ENCODE measurements at places on chromosomes 7 and 10.

DNA sequence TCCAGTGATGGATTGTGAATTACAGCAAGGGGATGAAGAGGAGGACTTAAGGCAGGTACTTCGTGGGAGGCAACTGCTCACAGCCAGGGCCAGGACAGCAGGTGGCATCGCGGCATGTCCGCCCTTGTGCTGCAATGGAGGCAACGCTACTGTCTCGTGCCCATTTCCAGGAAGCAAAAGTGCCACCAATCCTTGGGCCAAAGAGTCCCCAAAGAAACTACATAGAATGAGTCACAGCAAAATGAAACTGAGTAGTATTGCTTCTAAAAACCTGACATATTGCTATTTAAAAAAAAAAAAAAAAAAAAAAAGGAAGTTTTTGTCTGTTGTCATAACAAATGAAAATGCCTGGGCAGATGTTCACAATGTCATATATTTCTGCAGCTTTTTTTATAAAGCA lies 46.6 kb downstream of the RSU1 start:
- DNase-seq: no peak

DNA sequence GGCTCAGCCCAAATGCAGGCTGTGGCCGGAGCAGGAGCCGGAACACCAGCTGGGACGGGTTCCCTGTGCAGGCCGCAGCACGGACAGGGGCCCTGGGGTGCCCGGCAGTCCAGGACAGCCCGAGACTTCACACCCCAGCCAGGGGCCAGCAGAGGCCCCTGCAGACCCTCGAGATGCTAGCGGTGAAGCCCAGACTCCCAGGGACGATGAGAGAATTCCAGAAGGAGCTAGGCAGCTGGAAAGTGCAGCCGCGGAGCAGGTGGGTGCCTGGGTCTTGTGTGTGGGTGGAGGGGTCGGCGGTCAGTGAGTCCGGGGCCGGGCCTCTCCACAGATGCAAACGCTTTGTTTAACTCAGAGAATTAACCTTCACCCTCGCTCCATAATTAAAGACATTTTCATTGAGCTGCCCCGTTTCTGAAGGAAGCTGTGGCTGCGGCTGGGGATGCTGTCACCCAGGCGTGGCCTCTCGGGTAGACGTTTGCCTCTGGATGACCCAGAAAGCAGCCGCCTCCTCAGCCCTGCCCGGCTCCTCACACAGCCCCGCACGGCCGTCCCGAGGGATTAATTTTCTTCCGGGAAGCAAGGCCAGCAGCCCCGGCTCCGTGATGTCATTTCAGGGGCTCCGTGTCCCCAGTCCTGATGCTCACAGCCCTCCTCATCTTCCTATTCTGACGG lies 26.5 kb downstream of the KNDC1 start:
- no peak for DNase-seq

DNA sequence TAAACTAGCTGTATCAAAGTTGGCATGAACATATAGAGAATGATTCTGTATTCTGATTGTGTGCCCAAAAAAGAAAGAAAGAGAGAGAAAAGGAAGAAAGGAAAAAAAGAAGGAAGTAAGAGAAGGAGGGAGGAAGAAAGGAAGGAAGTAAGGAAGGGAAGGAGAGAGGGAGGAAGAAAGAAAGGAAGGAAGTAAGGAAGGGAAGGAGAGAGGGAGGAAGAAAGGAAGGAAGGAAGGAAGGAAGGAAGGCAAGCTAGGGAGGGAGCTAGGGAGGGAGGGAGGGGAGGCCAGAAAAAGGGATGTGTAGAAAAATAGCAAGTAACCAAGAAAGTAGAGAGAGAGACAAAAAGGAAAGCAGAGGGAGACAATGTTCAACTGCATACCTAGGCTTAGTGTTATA lies 60.7 kb upstream of the TARP start:
- DNase-seq: no peak

DNA sequence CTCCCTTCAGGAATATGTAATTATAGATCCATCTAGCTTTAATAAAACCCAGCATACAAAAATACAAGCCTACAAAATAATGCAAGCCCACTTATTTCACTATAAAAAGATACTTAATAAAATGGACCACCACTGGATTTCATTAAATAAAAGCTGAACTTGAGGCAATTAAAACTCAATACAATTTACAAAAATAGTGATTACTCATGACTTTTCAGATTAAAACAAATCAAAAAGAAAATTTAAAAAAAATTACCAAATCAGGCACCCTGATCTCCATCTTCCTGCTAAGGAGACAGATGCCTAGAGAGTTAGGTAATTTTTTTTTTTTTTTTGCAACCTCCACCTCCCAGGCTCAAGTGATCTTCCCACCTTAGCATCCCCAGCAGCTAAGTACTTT lies 41.8 kb downstream of the PRTFDC1 start:
- no peak for DNase-seq

DNA sequence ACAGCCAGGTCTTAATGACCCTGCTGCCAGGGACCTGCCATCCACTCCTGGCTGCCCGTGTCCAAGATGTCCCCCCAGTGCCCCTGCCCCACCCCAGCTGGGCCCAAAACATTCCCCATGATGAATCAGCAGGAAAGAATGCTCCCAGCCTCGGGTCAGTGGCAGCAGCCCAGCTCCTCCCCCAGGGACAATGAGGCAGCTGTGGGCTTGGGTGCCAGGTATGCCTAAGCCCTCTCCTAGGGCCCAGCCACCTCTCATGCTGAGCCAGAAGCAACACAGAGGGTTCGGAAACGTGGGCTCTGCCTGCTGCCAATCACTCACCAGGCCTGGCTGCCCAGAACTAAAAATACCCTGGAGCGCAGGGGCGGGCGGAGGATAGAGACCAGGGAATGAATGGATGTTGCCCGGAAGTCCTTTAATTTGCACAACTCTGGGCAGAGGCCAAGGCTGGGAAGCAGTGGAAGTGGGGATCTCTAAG lies 1.5 kb upstream of the LOXL4 start:
- DNase-seq: no peak

DNA sequence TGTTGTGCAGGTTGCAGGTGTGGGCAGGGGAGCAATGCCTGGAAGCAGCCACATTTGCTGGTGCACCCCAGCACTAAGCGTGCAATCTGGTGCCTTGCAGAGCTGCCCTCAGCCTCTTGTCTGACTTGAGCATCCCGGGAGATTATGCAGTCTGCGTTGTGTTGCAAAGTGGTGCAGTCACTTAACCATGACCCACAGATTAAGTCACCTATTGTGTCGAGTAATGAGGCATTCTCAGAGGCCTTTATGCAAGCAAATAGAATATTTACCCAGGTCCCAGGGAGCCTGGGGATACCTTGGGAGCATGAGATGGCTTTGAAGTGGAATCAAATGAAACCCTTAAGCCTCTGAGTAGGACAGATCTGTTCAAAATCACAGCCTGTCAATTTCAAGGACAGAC lies 529.0 kb downstream of the TYW1 start:
- no peak for DNase-seq

GRCh38 chr10:30527623-30528428 lies 93.8 kb downstream of the MAP3K8 start:
- peak; percentile 48 for DNase-seq

GRCh38 chr10:47369251-47369894 lies 14.7 kb downstream of the ZNF488 start:
- DNase-seq: no peak

DNA sequence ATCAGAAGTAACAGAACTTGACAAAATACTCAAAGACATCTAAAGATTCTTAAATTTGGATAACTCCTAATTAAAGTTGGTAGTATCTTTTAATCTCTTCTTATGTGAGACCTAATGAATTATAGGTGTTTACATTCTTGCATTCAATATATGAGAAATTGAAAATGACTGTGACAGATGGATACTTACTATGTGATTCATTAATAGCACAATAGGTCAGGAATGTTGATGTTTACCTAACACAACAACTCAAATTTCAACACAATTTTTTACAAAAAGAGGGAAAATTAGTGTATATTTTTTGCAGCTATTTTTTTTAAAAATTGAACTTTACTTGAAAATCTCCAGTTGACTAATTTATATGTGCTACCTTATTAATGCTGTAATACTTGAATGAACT lies 31.7 kb upstream of the MCU start:
- DNase-seq: no peak

GRCh38 chr7:16044645-16045044 lies 358.2 kb upstream of the MEOX2 start:
- DNase-seq: no peak

DNA sequence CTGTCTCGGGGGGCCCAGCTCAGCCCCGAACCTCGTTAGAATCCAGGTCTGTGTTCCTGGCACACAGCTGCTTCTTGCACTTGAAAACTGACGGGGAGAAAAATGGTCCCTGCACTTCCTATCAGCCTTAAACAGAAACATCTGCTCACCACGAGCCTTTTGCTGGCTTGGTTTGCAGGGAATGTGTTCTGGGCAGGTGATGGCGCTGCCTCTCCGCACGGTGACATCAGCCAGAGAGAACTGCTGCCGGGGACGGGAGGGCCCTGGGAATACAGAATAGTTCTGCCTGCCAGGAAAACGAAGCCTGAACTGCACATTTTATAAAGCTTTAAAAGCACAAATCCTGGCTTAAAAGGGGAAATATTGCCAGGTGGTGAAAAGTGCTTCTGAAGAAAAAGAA lies 622.5 kb downstream of the TYW1 start:
- no peak for DNase-seq

DNA sequence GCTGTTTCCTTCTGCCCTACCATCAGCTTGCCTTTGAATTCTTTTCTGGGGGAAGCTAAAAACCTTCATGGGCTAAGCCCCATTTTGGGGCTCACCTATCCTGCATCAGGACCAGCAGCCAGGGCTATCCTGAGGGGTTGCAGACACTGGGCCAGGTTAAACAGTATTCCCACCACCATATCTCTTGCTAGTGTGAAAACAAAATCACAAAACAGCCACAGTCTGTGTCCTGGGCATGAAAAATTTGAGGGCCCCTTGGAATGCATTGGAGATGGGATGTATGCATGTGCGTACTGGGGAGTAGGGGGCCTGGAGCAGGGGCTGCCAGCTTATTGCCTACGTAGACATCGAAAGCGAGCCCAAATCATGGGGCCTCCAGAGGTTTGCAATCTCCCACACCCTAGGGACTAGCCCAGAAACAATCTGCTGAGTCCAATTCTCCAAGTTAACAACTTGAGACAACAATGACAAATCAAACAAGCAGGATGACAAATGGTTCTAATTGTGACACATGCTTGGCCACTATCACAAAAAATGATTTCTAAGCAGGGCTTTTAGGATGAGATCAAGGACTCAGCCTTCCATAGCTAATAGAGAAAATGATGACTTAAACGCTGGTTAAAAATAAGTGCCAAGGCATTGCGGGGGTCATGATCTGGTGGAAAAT lies 557.1 kb downstream of the KCNMA1 start:
- no peak for DNase-seq

- DNase-seq: no peak
Observed at GRCh38 chr7:23003505-23004246, 10.3 kb downstream of the HYCC1 start.

DNA sequence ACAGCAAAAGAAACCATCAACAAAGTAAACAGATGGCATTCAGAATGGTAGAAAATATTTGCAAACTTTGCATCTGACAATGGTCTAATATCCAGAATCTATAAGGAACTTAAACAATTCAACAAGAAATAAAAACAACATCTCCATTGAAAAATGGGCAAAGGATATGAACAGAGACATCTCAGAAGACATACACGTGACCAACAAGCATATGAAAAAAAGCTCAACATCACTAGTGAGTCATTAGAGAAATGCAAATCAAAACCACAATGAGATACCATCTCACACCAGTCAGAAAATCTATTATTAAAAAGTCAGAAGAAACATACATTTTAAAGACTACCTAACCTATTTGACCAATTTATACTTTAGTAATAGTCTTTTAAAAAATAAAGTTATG lies 571.3 kb upstream of the NRG3 start:
- DNase-seq: no peak

DNA sequence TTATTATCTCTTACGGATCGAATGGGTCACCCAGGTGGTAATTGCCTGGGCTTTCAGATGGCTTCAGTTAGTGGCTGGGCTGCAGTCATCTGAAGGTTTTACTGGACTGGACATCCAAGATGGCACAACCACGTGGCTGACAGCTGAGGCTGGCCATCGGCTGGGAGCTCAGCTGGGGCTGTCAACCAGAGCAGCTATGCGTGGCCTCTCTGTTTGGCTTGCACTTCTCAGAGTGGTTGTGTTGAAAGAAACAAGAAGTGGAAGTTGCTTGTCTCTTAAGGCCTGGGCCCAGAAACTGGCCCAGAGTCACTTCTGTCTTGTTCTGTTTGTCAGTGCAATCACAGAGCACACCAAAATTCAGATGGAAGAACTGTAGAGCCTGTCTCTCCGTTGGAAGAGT lies 5.7 kb upstream of the GDI2 start:
- no peak for DNase-seq

GRCh38 chr7:27546610-27547009 lies 116.1 kb downstream of the HIBADH start:
- no peak for DNase-seq

DNA sequence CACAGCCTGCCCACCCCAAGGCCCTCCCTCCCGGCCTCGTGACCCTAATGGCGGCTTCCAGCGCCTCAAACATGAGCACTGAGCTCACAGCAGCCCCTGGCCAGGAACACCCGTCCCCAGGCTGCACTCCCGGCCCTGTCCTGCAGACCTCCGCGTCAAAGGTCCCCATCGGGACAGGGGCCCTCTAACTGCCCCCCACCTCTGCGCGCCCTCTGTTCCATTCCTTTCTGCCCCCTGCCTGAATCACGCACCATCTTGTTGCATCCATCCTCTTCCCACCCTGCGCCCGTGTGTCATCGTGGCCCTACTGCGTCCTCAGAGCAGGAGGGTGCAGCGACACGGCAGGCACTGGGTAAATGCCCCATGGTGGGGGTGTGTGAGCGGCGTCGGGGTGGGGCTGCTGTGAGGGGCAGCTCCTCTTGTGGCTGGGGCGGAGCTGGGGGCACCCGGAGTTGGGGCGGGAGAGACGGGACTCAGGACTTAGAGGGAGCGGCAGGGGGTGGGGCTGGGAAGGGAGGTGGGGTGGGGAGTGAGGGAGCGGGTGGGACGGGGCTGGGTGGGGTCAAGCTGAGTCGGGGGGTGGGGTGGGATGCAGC lies 13.4 kb downstream of the SLC29A4 start:
- peak; percentile 21 for DNase-seq

DNA sequence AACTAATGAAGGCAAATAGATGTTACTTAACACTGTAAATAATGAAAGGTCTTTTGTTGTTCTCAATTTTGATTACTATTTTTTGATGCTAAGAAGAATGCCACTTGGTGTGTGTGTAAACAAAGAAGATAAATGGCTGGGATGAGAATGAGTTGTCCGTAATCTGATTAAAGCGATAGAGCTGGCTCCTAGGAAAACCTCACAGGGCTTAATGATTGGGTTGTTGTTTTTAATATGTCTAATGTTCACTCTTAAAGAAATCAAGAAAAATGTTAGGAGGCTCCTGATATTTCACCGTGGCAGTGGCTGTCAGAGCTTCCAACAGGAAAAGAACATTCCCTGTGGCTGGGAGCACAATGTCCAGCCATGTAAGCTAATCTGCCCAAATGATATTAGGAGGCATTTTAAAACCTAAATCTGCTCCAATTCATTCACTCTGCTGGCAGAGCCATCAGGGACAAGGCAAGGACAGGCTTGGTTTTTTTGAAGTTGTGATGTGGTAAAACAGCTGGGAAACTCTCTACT lies 243.9 kb downstream of the SNX10 start:
- DNase-seq: no peak

- DNase-seq: peak; percentile 72
Observed at GRCh38 chr10:23314835-23315239, 29.8 kb downstream of the C10orf67 start.

- no peak for DNase-seq
Observed at GRCh38 chr10:76401006-76401405, 969.6 kb downstream of the LRMDA start.

- no peak for DNase-seq
Observed at GRCh38 chr10:46547541-46548497, 8.6 kb downstream of the GPRIN2 start.

Measured in CD4-positive, alpha-beta T cell treated with Interleukin-21 for 1 hour (primary cell).